Thymus (tissue), 14 donors: ENCODE measurements at places on chromosomes 3 and 15. TPM values are rescaled to one million over a fixed set of nuclear protein-coding genes. Genes with fewer than 3 reads are reported as not detected.

The MORC1 gene
- total RNA-seq: 0.05 TPM

The FAM43A gene
- total RNA-seq: 3.7 TPM

The ADPGK gene
- total RNA-seq: 63.9 TPM

The CNTN3 gene
- total RNA-seq: 2.1 TPM

The SPINK8 gene
- total RNA-seq: not detected

The ZBED2 gene
- 52.2 TPM for total RNA-seq

GRCh38 chr3:123971406-123971805 is 10.4 kb upstream of the CCDC14 start:
- no peak for DNase-seq

DNA sequence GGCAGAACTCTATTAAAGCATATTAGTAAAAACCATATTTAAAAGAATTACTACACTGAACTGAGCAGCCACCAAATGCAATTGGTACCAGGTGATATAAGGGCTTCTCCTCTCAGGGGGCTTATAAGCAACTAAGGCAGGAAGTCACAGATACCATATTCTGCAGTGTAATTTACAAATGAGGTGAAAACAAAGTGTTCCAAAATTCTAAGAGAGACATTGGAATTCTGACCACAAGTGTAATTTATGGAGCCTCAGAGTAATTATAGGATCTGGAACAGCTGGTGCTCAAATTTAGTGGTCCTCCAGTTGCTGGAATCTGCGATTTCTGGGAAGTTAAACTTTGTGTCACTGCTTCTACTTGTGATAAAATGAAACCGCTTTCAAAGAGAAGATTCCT is 3.1 kb upstream of the NR1I2 start:
- DNase-seq: no peak

DNA sequence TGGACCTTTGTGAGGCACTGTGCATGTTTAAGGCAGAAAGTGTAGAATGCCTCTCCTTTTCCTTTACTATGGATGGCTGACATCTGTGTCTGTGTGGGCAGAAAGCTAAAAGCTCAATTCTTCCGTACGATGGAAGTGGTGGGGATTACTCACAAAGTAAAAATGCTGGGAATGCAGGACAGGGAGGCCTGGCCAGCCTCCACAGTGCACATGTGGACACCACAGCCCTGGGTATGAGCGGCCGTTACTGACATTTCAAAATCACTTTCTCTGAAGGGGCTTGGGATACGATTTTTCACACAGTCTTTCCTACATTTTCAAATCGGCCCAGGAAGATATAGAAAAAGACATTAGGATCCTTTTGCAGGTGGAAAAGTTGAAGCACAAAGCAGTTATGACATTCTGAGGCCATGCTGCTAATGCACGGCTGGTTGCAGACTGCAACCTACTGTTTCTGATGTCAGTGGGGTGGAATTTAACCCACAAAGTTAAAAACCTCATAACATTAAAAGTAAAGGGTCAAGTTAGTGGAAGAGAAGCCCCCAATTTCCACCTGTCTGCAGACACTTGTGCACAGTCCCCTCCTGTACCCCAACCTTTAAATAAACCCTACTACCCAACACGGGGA is 27.9 kb downstream of the EHD4 start:
- DNase-seq: no peak

DNA sequence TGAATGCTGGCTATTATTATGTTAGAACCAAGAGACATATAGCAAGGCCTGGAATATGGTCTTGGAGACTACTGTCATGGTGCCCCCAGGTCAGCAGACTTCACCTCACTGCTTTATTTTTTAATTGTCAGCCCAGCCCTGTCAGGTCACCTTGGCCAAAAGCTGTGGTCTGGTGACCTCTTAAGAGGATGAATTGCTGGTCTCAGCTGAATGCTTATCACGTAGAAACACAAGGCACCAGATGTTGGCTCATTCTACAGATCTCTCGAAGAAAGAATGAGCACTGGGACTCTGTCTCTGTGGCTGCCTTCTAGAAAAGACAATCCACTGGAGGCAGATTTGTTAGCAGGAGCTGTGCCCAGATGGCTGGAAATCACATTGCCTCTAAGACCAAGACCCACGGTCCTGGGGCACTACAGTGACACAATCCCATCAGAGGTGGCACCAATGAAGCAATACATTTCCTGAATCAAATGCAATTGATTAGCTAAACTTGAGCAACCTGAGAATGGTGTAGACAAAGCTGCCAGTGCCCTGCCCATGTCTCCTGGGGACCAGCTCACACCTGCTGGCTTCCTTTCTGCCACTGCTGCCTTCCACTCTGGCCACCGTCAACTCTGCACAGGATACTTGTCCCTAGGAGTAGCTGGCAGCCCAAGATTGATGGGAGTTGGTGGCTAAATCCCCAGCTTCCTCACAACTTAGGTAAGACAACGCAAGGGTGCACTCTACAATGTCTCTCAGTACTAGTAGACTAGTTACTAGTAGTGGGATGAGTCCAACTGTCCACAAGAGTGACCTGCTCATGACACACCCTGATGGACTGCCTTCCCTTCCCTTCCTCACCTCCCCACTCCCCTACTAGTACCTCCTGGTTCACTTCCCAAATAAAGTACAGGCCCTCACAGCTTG is 384.9 kb upstream of the PROK2 start:
- DNase-seq: no peak

DNA sequence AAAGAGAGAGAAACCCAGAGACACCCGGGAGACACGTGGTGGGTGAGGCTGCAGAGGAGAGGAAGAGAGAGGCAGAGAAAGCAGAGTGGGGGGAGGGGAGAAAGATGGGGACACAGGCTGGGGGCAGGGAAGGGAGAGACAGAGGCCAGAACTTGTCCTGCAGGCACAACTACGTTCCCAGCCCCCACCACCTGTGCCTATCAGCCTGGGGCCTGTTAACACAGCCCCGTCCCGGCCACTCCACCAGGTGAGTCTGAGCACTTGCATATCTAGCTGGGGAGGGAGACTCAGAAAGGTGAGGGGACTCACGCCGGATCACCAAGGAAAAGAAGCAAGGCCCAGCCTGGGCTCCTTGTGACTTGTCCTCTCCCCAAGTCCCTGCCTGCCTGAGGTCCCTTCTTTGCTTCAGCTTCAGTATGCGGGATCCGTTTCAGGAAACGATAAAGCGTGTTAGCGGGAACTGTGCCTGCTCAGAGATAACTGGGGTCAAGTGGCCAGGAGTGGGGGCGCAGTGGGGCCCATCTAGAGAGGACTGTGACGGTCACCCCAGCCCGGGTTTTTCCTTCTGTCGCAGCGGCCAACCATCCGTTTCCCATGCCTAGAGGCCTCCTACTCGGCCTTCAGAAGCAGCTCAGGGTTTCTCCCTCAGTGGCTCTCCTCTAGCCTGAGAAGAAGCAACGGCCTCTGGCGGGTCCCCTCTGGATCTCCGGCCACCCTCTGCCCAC is 10.3 kb downstream of the LINGO1 start:
- no peak for DNase-seq

- DNase-seq: no peak
These were observed 62.5 kb downstream of the CDAN1 start for GRCh38 chr15:42674472-42674871.

DNA sequence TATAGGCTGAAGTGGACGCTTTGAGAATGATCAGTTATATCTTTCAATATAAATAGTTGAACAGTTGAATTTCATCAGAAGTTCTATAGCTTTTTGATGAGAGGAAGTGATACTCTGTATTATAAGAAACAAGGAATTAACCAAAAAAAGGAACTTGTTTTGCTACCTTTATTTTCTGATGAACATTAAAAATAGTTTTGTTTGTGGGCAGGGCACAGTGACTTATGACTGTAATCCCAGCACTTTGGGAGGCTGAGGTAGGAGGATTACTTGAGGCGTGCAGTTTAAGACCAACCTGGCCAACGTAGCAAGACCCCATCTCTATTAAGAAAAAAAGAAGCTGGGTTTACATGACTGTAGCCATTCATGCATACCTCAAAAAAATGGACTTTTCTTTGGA is 16.7 kb downstream of the BLOC1S6 start:
- DNase-seq: no peak

GRCh38 chr3:134330883-134331810 is 43.1 kb downstream of the AMOTL2 start:
- no peak for DNase-seq

DNA sequence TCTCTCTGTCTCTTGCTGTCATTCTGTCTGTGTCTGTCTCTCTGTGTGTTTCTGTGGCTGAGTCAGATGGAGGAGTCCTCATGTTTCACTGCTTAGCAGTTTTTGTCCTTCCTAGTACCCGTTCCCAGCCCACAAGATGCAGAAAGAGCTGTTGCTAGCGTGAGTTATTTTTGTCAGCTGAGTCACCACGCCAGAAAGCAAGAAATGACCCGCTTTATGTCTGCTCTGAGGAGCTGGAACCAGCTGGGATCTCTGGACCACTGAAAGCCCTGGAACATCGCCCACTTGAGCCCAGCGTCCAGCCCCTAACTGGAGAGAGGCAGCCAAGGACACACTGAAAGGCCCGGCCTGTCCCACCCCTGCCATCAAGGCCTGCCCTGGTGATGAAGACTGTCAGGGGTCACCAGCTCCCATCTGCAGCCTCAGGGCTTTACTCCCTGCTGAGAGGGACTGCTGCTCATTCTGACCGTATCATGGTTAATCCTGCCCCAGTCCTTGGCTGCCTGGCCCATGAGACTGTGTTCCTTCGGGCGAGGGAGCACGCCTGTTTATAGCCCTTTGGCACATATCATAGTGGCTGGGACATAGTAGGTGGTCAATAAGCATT is 101.7 kb upstream of the TPM1 start:
- DNase-seq: no peak

GRCh38 chr15:75966073-75966472 is 46.2 kb downstream of the NRG4 start:
- DNase-seq: no peak

DNA sequence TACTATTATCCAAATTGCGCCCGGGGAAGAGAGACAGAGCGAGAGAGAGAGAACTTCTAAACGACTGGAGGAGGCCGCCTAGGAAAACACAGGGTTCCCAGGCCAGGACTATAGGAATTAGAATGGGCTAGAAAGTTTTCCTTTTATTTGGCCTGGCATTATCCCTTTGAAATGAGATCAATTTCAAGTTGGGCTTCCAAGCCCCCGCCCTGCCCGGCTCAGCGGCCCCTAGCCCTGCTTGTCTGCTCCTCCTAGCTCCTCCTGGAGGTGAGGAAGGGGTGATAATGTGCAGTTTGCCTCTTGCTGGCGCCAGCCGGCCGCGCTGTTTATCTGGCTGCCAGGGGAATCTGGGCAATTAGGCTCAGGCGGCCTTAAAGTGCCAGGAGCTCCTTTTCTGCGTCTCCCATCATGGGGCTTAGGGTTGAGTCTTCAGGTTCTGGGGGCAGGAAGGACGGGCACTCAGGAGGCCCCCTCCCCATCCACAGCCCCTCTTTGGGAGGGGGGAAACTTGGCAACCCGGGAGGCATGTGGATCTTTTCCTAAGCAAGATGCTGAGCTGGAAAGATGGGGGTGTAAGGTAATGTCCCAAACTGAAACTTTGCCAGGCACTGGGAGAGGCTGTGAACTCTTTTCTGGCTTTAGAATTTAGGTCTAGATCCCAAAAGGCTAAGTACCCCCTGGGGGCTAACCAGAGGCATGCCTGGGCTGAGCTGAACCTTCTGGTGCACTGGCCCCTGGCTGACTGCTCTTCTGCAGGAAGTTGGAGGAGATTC is 5.5 kb downstream of the SMAD6 start:
- no peak for DNase-seq

- no peak for DNase-seq
These were observed 15.1 kb downstream of the CXCR6 start for GRCh38 chr3:45958321-45958791.

DNA sequence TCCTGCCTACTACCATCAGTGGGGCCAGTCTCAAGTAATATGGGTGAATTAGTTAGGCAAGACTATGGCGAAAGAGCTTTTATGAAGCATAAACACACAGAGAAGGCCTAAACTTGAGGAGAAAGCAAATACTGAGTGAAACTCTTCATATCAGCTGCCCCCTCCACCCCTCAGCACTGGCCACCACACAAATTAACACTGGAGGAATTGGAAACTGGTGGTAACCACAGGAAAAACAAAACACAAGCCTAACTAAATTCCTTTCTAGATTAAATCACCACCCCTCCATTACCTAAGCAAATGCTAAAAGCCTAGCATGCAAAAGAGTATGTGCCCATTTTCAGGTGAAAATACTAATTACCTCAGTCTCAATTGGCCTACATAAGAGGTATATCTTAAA is 774.7 kb upstream of the NECTIN3 start:
- DNase-seq: no peak

DNA sequence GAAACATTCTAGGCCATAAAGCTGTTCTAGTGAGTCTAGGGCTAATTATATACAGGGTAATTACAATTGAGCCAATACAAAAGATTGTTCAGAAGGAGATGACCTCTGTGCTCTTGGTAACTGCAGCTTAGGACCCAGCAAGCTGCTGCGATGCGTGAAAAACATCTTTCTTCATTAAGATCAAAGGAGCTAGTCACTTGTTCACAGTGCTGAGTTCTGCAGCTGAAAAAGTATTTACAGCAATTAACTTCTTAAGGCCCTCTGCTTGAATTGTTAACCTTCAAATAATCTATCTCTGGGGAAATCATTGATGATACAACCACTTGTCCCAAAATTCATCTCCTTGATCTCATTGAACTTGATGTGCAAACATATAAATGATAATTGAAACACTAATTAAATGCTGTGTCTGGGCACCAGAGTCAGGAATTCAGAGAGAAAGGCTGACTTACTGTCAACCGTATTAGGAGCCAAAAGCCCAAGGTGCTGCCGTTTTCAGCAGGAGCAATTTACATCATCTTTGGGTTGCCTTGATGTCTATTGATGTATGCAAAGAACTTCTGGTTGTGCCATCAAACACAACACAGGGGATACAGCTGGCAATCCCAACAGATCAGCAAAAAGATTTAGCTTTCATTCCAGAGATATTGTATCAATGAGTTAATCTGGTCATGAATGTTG is 213.0 kb downstream of the NECTIN3 start:
- DNase-seq: no peak

GRCh38 chr3:189588475-189589178 is 42.6 kb upstream of the TP63 start:
- no peak for DNase-seq

DNA sequence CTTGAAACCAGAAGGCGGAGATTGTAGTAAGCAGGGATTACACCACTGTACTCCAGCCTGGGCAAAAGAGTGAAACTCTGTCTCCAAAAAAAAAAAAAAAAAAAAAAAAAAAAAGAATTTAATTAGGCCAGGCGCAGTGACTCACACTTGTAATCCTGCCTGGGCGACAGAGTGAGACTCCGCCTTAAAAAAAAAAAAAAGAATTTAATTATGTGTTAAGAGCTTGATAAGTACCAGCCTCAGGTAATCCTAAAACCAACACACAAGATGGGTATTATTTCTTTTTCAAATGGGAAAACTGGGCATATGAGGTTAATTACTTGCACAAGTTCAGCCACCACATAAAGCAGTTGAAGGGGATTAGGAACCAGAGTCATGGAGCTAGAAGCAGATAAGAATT is 49.0 kb downstream of the PBRM1 start:
- DNase-seq: no peak

GRCh38 chr15:73572296-73572695 is 60.9 kb downstream of the NPTN start:
- no peak for DNase-seq

GRCh38 chr15:25838871-25839195 is 24.3 kb downstream of the ATP10A start:
- no peak for DNase-seq
